Stimulated activated CD4-positive, alpha-beta T cell treated with anti-CD3 and anti-CD28 coated beads, Interleukin-1b, Interleukin-23, amount 100 ng/mL, for 1 hour (primary cell): ENCODE measurements at places on chromosomes 6 and 20.

DNA sequence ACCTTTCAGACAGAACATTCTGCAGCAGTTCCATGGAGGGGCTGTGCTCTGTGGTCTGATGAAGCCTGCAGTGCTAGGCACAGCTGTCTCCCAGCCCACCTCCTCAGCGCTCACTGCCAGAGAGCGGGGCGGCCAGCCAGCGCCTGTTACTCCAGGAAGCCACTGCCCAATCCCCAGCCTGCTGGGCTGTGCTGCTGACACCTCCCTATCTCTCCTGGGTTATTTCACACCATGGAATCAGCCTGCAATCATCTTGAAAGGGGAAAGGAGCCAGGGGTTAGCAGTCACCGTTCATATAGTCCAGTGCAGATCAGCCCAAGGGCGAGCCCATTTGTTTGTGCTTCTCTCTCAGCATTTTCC, 46.3 kb upstream of the NHSL1 start:
- no peak for DNase-seq

- DNase-seq = no peak
Observed at GRCh38 chr20:39661833-39662232, 699.7 kb downstream of the DHX35 start.

DNA sequence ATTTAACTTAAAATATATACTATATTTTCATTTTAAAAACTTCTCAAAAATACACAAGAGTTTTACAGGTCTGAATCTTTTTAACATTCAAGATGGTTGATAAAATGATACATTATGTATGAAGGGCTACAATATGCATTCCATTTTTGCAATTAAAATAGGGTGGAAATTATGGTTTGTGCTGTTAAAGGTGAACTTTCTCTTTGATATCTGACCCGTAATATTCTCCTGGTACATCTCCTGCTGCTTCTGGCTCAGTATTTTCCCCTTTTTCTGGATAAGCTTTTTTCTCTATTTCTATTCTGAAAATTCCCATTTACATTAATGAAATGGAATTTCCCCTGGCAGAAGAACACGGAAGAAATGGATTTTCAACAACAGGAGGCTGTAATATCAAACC, 27.4 kb upstream of the LCA5 start:
- no peak for DNase-seq

- no peak for DNase-seq
Observed at GRCh38 chr6:157376706-157377230, 4.2 kb upstream of the ZDHHC14 start.

DNA sequence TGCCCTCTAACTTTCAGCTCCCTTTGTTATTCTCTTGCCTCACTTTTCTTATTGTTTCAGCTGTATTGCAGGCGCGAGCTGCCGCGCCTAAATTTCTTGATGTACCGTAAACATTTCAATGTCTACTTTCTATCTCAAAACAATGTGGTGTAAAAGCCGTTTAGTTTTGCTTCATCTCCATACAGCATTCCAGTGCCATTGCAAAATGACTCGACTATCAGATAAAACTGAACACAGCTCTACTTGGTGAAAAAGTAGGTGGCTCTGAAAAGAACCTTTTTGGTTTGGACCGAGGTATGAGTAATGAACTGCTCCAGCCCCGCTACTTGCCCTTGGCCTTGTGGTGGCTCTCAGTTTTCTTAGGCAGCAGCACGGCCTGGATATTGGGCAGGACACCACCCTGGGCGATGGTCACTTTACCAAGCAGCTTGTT, 74.6 kb downstream of the OR2B2 start:
- no peak for DNase-seq

GRCh38 chr20:10313701-10314100, 95.1 kb downstream of the SNAP25 start:
- no peak for DNase-seq

GRCh38 chr6:1110164-1110563, 201.7 kb upstream of the FOXQ1 start:
- DNase-seq = no peak

DNA sequence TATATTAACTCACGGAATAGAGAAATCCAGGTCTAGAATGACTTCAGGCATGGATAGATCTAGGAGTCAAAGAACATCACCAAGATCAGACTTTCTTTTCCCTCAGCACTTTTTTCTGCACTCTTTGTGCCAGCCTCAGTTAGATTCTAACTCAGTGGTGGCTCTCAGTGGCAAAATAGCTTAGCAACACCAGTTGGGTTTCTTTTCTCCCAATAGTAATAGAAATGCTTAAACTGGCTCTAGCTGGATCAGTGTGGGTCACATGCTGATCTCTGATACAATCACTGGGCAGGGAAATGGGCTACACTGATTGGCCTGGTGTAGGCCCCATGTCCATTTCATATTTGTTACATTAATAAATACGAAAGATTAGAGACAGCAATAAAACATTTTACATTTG, 44.2 kb upstream of the ARFGEF2 start:
- no peak for DNase-seq

DNA sequence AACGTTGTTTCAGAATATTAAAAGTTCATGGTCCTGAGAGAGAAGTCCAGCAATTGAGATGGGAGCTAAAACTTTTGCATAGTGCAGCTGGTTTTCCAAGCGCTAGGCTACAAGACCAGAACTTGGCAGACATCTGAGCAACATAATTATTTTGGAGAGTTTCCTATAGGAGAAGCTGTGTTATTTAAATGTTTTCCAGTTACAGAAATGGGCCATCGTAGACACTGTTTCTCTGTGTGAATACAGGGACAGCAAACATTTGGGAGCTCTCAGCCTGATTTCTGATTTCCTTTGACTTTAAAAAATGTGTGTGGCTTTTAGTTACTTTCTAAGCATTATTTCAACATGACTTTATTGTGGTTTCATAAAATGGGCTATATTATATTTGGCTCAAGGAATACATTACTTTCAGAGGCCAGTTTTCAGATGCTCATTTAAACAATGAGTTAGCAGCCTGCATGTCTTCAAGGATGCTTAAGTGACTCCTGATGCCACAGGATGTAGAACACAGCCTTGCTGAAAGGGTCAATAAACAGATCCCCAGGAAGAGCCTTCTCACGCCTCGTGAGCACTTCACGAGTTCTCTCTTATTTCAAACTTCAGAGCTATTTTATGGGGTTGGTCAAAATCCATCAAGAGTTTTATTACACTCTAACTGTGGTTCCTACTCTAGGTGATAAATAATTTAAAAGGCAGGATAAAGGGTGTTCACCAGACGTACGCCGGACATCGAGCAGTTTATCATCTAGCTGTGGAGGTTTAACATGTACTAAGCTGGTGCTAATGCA, 193.8 kb downstream of the SMOC2 start:
- no peak for DNase-seq

GRCh38 chr6:6688951-6689350, 100.4 kb downstream of the LY86 start:
- no peak for DNase-seq

DNA sequence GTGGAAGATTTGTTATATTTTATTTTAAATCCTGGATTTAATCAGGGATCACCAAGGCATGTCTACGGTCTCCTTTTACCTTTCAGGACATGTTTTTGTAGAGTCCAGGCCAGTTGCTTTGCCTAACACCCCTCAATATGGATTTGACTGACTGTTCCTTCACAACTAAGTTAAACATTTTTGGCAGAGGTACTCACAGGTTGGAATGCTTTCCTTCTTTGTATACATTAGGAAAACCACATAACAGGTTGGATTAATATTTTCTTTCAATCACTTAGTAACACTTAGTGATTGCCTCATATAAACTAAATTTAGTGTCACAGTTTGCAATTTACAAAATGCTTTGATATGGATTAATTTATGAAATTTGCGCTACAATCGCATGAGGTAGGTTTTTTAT, 64.5 kb downstream of the IPCEF1 start:
- DNase-seq = no peak
